Endothelial cell (in vitro differentiated cells): ENCODE measurements at places on chromosomes 7 and 10.

DNA sequence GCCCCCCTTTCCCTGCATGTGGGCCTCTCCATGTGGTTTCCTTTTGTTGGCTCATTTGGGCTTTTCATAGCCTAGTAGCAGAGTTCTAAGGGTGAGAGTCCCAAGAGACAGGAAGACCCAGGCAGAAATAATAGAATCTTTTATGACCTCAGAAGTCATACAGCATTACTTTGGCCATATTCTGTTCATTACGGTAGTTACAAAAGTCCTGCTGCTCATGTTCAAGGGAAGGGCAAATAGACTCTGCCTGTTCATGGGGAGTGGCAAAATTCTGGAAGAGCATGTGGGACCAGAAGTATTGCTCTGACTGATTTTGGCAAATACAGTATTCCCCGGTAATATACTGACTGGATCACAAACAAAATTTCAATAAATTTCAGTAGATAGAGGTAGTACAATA, 910.3 kb downstream of the LRMDA start:
- no peak for DNase-seq

DNA sequence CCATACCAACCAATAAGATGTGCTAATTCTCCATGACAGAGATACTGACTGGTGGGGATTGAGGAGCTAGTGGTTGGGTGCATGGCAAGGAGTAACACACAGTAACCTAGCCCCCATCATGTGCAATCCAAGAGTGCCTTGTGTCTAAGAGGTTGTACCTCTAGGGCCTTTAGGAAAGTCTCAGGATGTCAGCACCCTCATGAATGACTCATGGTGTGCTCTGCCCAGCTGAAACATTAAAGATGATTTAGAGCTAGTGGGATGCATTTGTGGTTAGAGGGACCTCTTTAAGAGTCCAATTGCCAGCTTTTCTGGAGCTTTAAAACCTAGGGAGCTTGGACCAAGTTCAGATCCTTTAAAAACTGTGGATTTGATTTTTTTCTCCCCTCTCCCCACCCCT, 181.1 kb downstream of the HERPUD2 start:
- no peak for DNase-seq

DNA sequence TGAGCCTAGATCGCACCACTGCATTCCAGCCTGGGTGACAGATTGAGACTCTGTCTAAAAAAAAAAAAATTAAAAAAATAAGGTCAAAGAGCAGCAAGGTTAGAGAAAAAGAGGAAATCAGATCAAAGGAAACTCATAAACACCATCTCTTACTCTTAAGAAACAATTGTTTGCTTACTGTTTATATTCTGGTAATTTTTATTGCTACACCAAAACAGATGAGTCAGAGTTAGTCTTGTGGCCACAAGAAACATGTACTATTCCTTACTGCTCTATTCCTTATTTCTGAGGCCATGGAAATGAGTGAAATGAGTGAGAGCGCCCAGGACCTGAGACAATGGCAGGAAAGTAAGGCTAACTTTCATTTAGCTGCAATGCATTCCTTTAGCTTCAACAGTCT, 387.3 kb downstream of the HPSE2 start:
- DNase-seq = peak; percentile 5

- no peak for DNase-seq
Measured at GRCh38 chr7:66355756-66356155, 150.6 kb downstream of the TPST1 start.

DNA sequence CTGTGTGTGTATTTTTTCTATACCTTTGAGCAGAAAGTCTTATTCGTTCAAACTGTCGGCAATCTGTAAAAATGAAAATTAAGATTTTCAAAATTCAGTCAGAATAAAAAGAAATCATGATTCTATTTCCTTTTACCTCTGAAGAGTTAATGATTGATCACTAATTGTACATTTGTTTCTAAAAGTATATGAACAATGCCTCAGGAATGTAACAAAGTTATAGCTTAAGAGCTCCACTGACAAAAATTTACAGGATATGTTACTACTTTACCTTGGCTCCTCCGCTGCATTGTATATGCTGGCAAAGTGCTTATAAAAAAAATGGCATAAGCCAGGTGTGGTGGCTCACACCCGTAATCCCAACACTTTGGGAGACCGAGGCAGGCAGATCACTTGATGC, 225.7 kb downstream of the VTI1A start:
- no peak for DNase-seq

- DNase-seq = no peak
Measured at GRCh38 chr7:30900053-30900452, 11.6 kb upstream of the AQP1 start.

DNA sequence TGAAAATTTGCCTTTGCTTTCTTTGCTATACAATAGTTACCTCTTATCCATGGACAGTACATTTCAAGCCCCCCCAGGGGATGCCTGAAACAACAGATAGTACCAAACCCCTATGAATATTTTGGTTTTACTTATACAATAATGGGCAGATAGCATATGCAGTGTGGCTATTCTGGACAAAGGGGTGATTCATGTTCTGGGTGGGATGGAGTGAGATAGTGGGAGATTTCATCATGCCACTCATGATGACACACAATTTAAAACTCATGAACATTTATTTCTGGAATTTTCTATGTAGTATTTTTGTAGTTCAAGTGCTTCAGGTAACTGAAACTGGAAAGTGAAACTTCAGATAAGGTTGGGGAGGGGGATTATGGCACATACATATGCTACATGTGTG, 12.0 kb downstream of the STARD3NL start:
- no peak for DNase-seq

GRCh38 chr7:24729365-24730017, 27.8 kb downstream of the GSDME start:
- DNase-seq = no peak

GRCh38 chr10:100826661-100826982, 81.2 kb downstream of the PAX2 start:
- no peak for DNase-seq

- DNase-seq = peak; percentile 48
Measured at GRCh38 chr10:129658376-129659072, 191.5 kb downstream of the MGMT start.

- DNase-seq = no peak
Measured at GRCh38 chr10:34360984-34361383, 454.1 kb downstream of the PARD3 start.

DNA sequence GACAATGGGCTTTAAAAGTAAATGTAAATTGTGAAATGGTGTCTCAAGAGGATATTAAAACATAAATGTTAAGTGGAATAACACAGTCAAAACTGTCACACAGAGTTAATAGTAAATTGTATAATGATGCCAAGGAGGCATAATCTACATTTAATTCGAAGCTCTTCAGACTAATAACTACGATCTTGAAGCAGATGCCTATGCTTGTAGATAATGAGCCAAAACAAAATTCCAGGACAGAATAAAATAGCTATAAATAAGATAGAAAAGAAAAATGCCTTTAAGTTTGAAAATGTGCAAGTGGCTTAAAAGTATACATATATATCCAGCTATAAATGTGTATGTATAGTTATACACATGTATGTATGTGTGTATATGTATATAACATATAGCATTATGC, 17.5 kb downstream of the TWIST1 start:
- DNase-seq = no peak

GRCh38 chr7:34365011-34365410, 293.0 kb upstream of the NPSR1 start:
- no peak for DNase-seq

DNA sequence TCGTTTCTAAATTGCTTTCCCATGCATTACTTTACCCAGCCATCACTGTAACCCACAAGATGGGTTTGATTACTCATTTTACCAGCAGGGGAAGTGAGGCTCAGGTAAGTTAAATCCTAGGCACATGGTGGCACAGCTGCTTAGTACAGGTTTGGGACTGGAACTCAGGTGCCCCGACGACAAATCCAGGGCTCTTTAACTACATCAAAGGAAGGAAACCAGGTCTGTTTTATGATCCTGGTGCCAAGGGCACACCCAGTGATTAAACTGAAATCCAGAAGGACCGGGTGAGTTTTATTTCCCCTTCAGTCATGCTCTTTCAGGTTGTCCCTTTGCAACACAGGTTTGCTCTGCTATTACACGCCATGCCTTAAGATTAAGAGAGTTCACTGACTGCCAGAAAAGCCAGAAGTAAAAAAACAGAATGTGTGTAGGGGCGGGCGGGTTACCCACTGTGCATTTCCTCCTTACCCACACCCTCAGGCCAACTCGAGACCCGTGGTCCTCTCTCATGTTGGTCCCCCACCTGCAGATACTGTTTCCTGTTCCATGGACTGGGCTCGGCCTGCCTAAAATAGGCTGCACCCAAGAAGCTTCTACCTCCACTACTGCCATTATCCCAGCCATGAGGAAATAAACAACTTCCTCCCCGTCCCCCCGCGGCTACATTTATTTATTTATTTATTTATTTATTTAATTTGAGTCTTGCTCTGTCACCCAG, 55.1 kb upstream of the KDM7A start:
- no peak for DNase-seq

DNA sequence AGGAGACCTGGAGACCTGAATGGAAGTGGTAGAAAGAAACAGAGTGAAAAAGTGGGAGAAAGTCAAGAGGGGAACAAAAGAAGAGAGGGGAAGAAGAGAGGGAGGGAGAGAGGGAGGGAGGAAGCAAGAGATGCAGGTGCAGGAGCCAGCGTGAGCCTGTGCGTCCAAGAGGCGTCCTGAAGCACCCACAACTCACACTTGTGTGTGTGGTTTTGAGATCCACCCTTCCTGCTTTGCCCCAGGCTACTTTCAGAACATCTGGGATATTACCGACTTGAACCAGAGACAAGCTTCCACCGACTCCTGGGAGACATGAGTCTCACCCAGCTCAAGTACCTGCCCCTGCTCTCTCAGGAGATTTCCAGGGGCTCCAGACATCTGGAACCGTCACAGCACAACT, 9.8 kb downstream of the AFAP1L2 start:
- no peak for DNase-seq

- DNase-seq = peak; percentile 26
Measured at GRCh38 chr10:97059006-97059871, 126.5 kb downstream of the SLIT1 start.

GRCh38 chr10:125160856-125161706, 718 bp upstream of the CTBP2 start:
- DNase-seq = peak; percentile 88

DNA sequence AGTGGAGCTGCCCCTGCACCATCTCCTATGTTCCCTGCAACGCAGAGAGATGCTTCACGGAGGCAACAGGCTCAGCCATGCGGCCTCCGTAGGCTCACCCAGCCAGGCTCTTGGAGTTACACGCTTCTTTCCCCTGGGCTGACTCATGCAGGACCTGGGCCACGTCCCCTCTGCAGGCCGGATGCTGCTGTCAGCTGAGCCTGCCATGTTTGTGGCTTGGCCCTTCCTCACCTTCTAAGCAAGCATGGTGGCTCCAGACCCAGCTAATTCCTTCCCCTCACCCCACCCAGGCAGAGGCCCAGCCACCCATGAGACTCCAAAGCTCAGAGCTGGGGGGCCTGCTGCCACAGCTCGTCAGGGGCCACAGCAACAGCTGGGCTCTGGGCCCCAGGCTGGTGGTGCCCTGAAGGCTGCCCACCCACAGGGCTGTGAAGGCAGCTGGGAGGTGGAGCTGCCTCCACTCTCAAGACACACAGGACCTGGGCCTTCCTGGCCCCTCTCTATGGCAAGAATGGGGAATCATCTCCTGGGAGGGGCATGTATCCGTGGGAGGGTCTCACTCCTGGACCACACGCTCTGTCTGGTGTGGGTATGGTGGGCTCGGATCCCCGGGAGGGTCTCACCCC, 219.6 kb downstream of the ELFN1 start:
- DNase-seq = no peak

DNA sequence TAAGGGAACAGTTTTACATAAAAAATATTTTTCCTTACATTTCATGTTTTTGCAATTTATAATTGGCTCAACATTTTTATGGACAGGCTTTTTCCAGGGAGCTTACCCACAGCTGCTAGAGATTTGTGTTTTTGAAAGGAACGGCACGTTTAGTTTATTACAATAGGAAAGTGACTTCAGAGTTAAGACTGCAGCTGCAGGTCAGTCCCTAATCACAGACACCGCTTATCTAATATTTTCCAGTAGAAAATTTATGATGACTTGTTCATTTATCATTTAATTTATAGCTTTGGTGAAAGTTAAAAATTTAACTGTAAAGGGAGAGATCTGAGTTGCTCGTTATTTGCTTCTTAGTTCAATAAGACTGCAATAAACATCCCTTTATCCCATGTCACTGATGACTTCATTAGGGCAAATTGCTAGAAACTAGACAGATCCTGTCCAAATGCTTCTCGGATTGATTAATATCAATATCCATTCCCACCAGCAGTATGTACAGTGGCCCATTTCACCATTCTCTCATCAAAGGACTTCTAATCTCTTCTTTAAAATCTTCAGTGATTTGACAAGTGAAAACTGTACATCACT, 97.0 kb upstream of the ODAD2 start:
- no peak for DNase-seq

DNA sequence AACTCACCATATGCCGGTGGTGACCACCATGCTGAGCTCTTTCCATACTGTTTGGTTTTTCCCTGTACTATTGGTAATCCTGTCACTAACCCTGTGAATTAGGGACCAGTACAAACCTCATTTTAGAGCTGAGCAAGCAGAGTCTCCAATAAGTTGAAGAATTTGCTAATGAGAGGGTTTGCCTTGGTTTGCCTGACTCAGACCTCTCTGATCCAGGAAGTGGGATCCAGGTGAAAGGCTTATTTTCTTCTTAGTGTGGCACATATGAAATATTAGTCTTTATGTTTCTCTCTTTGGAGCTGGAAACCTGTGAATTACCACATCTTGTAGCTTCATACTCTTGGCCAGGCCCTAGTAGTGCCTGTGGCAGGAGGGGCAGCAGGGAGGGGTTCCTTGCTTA, 114.1 kb upstream of the IGFBP3 start:
- no peak for DNase-seq

- no peak for DNase-seq
Measured at GRCh38 chr7:128939861-128940410, 2.2 kb downstream of the IRF5 start.

GRCh38 chr10:71158251-71158650, 54.1 kb upstream of the UNC5B start:
- DNase-seq = no peak

- DNase-seq = no peak
Measured at GRCh38 chr7:122123746-122124145, 20.3 kb downstream of the AASS start.

DNA sequence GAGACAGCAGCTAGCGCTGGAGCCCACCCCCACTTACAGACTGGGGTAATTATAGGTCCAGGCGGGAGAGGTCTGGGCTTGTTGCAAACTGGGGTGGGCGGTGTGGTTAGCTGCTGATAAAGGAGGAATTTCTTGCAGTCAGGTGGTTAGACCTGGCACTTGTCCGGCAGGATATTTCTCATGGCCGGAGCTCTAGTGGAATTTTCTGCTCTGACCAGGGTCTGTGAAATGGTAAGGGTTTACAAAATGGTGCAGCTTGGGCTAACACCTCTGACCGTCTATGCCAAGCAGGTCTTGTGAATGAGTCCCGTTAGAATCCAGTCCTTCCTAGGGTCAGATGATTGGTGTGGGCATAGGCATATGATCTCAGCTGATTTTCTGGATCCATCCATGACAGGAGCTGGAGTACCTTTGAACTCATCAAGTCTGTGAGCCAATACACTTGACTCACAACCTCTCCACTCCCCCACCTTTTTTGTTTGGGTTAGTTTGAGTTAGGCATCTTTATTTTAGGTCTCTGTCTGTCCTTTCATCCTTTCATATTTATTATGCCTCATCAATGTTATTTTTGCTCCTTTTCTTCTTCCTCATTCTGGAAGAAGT, 213.4 kb downstream of the SUGCT start:
- no peak for DNase-seq
